ENCODE measurements at places on chromosomes 5 and 9.

DNA sequence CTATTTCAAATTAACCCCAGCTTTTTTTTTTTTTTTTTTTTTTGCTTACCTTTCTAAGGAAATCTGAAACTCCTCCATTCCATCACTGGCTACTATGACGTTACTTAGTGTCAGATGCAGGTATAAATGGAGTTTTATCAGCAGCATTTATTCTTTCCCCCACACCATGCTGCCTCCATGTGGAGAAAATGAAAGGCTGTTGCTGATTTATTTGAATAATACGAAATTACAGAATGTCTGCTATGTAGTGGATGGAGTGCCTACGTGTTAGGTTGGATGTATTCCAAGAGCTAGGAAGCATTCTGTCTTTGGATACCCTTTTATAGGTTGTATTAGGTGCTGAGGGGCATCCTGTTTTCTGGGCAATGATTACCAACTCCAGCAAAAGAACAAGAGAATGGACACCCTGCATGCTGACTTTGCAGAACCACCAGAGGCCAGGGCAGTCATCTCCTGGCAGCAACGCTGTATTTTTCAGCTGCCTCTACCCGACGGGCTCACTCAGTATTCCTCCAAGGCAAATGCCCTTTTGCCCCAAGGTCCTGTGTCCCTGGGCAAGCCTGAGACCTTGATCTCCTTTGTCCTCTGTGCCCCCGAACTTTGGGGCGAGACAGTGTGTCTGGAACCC lies 199.5 kb downstream of the ALDH1A1 start:
- peak; percentile 13 for DNase-seq

- no peak for DNase-seq
These were observed 7.4 kb upstream of the ENDOG start for GRCh38 chr9:128810873-128811272.

DNA sequence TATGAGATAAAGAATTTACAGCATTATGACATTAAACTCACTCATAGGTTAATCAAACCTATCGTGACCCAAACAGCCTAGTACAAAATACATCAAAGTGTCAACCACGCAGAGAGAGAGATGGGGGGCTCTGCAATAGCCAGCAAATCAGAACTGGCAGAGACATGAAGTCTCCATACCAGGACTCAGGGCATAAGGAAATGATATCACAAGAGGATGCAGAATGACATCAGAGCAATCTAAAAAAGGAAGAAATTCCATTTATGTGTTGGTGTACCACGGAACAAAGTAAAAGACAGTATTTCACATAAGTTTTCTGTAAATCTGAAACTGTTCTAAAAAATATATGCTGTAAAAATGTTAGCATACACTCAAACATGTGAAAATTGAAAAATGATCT lies 24.6 kb downstream of the BICD2 start:
- DNase-seq: no peak

GRCh38 chr9:94973451-94973941 lies 247.0 kb downstream of the AOPEP start:
- no peak for DNase-seq

- DNase-seq: peak; percentile 31
These were observed 1.1 kb downstream of the POMT1 start for GRCh38 chr9:131503626-131504465.

- DNase-seq: no peak
These were observed 2.8 kb upstream of the FAM193B start for GRCh38 chr5:177557041-177557647.

GRCh38 chr5:41896230-41896629 lies 7.9 kb upstream of the RIMOC1 start:
- DNase-seq: no peak

DNA sequence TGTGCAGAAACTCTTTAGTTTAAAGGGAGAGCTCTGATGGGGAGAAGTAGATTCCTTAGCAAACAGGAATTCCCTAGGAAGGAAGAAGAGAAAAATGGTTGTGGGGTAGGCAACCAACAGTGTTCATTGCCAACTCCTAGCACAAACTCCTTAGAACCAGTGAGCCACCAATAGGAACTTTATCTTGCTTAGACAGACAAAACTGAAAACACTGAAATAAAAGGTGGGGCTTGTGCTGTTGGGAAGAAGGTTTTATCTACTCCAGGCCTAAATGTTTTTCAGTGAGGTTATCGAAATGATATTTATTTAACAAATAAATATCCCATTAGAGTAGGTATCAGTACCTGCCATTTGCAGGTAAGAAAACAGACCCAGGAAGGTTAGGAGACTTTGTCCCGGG lies 7.7 kb upstream of the GLRX start:
- DNase-seq: no peak

GRCh38 chr5:79200573-79201183 lies 35.3 kb upstream of the JMY start:
- DNase-seq: peak; percentile 20

DNA sequence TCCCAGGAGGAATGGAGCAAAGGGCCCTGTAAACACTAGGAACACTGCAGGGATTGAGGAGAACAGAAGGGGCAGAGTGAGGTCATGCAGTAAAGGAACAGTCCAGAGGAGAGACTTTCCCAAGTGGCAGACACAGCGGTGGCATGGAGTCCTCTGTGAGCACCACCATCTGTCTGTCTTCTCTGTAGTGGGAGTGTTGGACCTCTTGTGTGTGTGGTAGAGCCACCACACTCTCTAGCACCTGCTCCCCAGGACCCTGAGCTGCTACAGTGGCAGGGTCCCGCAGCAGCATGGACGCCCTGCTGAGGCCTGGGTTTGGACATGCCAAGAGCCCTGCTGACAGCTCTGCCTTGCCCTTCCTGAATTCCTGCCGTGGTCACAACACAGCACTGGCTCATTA lies 75.7 kb upstream of the LARP1 start:
- no peak for DNase-seq

DNA sequence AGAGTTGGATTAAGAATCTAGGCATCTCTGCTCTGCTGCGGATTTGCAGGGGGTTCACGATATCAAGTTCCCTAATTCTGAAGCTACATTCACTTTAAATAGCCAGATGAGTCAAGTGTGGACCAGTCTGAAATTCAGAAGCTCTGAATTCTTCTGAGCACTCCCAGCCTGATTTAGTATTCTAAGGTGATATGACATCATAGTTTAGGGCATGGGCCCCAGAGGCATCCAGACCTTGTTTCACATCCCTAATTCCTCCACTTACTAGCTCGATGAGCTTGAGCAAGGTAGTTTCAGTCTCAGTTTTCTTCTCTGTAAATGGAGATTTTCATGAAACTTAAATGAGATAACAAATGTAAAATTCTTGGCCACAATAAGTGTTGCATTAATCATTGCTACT lies 65.2 kb downstream of the TMEM167A start:
- no peak for DNase-seq

DNA sequence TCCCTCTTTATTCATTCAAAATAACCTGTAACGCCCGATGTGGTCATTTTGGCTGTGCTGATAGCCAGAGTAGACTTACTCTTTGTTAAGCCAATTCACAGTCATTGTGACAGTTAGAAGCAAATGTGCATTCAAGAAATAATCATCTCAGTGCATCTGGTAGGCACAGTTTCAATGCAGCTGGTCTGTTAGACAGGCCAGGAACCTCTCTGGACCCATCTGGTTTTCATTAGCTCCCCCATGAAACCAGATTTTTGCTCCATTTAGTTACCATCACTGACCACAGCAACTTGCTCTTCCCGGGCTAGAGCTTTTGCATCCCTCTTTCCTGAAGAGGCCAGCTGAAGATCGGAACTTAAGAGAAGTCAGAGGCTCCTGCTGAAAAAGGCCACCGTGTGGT lies 284.2 kb downstream of the NSG2 start:
- DNase-seq: no peak

DNA sequence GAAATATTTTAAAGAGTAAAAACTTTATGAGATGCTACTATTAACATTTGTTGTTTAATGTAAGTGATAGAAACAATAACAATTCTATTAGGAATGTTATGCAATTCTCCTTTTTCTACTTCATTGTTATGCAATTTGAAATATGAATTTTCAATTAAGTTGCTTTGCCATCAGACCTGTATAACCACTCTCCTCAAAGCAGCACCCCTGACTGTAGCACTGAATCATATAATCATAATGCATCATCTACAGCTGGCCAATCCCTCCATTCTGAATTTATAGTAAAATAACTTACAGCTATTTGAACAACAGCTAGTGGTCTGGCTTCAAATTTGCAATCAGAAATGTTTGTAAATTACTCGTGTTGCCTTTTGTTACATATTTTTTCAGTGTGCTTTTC lies 29.2 kb downstream of the FBXO4 start:
- DNase-seq: no peak

- DNase-seq: no peak
These were observed 71.5 kb downstream of the SEMA5A start for GRCh38 chr5:9474219-9475002.

GRCh38 chr5:163306421-163306820 lies 131.0 kb upstream of the CCNG1 start:
- DNase-seq: peak; percentile 47

- no peak for DNase-seq
These were observed 719.3 kb downstream of the NR2F1-AS1 start for GRCh38 chr5:92861531-92862285.

- DNase-seq: peak; percentile 10
These were observed 146.4 kb downstream of the EGFLAM start for GRCh38 chr5:38404667-38405276.

GRCh38 chr9:133429641-133430161 lies 7.5 kb downstream of the ADAMTS13 start:
- DNase-seq: peak; percentile 88

DNA sequence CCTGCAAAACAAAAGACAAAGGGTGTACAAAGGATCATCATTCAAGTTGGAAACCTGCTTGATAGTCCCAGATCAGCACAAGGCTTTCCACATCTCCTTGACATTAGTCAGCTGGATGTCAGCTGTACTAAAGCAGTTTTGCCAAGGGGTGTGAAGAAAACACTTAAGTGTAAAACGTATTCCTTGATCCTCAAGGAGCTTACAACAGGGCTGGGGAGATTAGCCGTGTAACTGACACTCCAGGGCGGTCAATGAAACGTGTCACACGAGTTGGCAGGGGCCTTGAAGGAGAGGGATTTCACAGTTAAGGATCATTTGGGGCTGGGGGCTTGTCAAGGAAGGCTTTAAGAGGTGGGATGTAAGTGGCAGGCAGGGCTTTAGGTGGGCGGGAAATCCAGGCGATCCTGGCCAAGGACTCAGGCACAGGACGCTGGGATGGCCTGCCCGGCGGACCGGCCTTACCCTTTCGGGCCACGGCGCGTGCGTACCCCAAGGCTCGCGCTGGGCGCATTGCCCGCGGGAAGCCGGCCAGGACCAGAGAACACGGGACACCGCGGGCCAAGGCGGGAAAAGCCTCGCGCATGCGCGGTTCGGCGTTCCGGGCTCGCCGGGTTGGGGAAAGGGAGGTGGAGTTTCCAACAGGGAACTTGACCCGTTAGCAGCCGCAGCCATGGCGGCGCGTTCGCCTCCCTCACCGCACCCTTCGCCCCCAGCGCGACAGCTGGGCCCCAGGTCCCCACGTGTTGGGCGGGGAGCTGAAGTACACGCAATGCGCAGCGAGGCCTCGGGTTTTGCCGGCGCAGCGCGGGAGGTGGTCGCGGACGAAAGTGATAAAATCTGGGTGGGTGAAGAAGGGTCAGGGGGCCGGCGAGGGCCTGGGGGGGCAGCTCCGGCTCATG lies at the start of gene CNTLN:
TSS of gene CNTLN (plus strand) at position 645 of the 899 bp plus-strand sequence. CDS start at position 671, 26 bp downstream.
- peak; percentile 93 for DNase-seq

GRCh38 chr5:155616779-155617392 lies 603.3 kb downstream of the KIF4B start:
- peak; percentile 43 for DNase-seq

DNA sequence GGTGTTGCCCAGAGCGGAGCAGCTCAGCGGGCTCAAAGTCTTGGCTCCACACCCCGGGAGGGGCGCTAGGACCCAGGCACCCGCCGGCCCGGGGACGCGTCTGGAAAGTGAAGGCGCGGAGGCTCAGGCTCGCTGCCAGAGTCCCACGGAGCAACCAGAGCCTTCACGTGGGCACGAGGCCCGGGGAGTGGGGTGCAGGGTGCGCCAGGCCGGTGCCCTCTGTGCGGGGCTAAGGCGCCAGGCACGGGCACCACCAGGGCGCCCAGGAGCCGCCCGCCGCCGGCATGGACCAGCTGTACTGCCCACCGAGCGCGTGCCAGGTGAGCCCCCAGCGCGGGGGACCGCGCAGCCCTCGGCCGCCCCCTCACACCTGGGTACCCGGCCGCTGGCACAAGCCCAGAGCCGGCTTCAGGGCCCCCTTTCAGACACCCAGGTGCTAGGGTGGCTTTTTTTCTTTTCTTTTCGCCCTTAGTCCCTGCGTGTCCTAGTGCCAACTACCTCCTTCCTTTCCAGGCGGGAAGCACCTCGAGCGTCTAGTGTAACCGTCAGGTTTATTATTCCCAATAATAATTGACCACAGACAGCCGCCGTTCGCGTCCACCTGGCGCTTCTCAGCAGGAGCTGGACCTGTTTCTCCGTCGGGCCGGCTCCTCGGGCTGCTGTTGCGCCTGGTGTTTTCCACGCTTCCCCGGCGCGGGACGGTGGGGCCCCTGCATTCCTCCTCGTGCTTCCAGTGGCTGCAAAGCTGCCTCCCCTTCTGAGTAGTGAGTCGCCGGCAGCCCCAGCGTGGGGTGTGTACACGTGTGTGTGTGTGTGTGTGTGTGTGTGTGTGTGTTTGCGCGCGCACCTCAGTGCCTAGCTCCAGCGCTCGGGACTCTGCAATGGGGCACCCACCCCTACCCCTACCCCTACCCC lies 30.1 kb upstream of the PDE8B start:
- no peak for DNase-seq

GRCh38 chr5:54861212-54861894 lies 124.0 kb downstream of the ESM1 start:
- no peak for DNase-seq

Measured in A549 (cell line).